HS-27A (cell line): ENCODE measurements at places on chromosomes 5 and 9.
A peak's percentile ranks its signal among the peaks of the same experiment; 100 is the strongest.

GRCh38 chr5:57036761-57037160 lies 84.8 kb upstream of the MIER3 start:
- no peak for DNase-seq

DNA sequence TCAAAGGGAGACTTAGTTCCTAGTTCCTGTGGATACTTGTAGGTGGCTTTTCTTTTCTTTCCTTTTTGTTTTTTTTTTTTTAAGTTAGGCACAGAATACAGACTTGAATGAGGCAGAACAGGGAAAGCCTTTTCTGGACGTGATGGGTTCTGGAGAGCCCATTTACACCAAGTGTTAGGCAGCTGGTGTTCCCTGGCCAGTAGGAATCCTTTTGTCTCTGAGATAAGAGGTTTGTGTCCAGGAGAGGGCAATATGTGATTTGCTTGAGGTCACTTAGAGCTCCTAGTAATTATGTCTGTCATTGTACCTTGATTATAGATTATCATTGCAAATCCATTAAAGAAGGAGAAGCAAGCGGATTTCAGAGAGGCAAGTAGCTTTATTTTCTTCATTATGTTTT lies 9.1 kb downstream of the MEGF10 start:
- no peak for DNase-seq

GRCh38 chr5:133240425-133241091 lies 188.7 kb downstream of the HSPA4 start:
- DNase-seq: peak; percentile 62

DNA sequence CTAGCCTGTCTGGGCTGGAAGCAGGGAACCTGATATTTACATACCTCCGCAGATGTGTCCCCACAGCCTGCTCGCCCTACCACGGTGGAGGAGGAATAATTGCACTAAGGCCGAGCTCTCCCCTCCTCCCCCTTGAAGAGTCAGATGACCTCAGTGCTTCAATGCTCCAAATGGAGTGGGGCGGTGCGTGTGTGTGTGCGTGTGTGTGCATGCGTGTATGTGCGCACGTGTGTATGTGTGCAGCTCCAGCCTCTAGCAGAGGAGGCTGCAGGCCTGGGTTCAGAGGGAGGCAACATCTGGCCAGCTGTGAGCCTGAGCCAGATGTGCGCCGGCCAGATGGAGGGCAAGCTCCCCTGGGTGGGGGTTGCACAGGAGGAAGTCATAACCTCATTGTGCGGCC lies 90.5 kb downstream of the NRG2 start:
- no peak for DNase-seq

DNA sequence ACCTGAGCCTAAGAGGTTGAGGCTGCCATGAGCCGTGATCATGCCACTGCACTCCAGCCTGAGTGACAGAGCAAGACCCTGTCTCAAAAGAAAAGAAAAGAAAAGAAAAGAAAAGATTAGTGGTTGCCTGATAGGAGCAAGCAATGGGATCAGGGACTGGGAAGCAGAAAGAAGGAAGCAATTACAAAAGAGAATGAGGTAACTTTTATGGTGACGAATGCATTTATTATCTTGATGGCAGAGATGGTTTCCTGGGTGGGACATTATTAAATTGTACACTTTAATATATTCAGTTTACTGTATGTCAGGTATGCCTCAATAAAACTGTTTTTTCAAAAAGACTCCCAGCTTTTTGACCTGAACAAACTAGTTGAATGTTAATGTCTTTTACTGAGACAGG lies 7.5 kb upstream of the PFDN1 start:
- DNase-seq: no peak

- DNase-seq: no peak
Measured at GRCh38 chr5:155906046-155906445, 420.9 kb upstream of the SGCD start.

GRCh38 chr9:132040808-132041207 lies 38.9 kb downstream of the MED27 start:
- no peak for DNase-seq

DNA sequence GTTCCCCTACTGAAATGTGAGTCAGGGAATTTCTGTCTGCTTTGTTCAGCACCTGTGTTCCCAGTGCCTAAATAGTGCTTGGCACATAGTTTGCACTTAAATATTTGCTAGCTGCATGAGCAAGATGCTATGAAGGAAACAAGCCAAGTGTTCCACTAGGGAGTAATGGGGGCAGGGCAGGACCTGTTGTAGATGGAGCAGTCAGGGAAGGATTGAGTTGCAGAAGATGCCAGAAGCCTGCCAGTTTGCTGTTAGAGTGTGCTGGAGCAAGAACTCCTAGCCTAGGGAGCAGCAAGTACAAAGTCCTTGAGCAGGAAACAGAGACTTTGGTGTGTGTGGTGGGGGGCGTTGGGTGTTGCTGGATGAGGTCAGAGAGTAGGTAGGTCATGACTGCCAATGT lies 87.5 kb downstream of the DAB2IP start:
- DNase-seq: no peak

- DNase-seq: no peak
Measured at GRCh38 chr9:9790216-9790872, 822.5 kb downstream of the PTPRD start.

- no peak for DNase-seq
Measured at GRCh38 chr5:43268188-43268820, 44.9 kb downstream of the HMGCS1 start.

DNA sequence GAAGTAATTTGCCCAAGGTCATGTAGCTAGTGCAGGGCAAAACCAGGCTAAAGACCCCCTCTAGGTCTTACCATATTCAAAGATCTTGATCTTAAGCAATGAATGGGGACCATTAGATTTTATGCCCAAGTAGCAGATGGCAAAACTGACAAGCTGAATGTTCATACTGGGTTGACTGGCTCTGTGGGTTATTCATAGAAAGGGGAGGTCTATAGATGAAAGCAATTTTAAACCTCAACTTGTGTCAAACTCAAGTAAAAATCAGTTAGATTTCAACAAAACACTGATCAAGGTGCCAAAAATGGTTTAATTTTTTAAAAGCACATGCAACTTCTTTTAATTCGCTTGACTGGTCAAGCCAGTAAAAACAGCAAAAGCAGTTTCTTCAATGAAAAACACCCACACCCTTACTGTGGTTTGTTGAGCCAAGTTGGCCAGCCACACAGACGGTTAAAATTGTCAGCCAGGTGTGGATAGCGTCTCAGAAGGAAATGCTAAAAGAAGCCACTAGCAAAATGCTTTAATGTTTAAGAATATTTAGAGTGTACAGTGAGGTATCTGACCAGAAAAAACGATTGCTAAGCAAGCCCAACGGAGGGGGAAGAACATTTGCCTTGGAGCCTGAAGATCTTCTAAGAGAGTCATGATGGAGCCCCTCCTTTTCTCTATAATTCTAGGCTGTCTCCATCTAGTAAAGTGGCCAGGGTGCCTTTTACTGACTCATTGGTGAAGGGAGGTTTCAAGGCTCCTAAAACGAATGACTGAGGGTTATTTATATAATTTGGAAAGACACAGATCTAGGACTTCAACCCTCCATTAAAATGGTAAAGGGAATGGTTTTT lies 539.6 kb upstream of the CLINT1 start:
- DNase-seq: no peak

GRCh38 chr9:110977259-110977709 lies 61.0 kb downstream of the LPAR1 start:
- peak; percentile 36 for DNase-seq

DNA sequence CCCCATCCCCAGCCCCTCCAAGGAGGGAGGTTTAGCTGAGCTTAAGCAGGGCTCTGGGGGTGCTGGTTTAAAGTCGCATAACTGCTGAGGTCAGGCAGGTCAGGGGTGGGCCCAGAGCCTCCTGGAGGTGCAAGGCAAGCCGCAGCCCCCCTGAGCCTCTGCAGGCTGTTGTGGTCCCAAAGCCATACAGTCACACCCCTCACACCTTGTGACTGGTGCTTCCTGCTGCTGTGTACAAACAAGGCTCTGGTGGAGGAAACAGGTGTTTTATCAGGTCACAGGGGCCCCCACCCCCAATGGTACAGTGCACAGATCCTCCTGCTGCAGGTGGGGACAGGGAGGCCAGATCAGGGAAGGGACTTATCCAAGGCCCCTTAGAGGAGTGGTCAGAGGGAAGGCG lies 8.0 kb downstream of the TCF7 start:
- no peak for DNase-seq

- no peak for DNase-seq
Measured at GRCh38 chr5:138745268-138745667, 8.0 kb upstream of the CTNNA1 start.

DNA sequence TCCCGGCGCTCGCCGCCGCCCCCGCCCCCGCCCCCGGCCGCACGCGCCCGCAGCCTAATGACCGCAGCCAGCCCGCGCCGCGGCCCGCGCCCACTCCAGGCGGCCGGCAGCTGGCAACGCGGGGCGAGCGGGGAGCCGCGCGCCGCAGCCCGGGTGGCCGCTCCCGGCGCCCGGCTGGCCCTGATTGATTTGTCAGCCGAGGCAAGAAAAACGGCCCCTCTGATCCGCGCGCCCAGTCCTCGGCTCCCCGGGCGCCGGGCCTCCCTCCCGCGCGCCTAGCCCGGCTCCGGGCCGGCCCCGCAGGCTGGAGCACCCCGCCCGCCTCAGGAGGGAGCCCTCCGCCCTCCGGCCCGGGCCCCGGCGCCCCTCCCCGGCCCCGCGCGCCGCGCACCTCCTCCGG lies 11.9 kb upstream of the LHX2 start:
- no peak for DNase-seq

DNA sequence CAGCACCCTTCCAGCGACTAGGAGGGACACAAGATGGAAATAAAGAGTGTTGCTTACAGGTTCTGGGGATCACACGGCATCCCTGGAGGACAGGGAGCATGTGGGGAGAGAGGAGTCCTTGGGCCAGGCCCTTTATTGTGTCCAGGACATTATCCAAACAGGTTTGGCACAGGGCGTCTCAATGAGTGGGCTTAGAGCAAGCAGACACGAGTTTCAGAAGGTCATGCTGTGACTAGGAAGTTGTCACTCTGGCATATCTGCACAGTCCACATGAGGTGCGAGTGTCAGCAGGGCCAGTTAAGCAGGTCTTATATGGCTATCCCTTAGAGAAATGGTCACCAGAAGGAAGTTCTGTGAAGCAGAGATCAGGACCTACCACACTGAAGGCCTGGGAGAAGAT lies 174.5 kb upstream of the OTULINL start:
- DNase-seq: no peak

DNA sequence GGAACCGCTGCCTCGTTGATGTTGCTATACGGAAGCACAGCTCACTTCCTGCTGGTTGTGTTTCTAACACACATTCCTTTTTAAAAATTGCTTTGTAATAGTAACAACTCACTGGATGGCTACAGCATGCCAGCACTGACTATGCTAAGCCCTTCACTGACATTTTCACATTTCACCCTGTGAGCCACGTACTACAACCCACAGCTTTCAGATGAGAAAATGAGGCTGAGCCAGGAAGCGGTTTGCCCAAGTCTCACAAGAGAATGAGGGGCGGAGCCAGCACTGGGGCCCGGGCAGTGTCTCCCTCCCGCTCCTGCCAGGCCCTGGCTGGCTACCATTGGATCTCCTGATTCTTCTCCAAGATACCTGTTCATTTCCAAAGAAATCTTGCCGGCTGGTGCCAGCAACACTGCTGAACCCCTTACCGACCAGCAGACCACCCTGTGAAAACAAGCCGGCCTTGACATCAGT lies 38.3 kb downstream of the FAM78A start:
- no peak for DNase-seq

DNA sequence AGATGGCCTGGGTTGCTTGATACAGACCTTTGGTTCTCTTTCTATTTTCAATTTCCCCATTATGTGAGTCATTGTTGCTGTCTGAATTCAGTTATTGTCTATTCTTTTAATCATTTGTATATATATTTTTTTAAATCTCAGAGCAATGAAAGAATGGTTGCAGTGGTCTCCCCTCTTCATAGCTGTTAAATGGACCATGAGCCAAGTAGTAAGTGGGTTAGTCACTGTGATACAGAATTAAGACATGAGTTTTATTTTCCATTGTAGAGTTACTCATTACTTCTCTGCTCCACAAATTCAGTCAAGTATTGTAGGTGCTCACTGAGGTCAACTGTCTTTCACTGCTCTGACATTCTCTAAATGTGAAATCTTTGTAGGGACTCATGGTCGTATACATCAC lies 174.6 kb upstream of the GRAMD2B start:
- no peak for DNase-seq

DNA sequence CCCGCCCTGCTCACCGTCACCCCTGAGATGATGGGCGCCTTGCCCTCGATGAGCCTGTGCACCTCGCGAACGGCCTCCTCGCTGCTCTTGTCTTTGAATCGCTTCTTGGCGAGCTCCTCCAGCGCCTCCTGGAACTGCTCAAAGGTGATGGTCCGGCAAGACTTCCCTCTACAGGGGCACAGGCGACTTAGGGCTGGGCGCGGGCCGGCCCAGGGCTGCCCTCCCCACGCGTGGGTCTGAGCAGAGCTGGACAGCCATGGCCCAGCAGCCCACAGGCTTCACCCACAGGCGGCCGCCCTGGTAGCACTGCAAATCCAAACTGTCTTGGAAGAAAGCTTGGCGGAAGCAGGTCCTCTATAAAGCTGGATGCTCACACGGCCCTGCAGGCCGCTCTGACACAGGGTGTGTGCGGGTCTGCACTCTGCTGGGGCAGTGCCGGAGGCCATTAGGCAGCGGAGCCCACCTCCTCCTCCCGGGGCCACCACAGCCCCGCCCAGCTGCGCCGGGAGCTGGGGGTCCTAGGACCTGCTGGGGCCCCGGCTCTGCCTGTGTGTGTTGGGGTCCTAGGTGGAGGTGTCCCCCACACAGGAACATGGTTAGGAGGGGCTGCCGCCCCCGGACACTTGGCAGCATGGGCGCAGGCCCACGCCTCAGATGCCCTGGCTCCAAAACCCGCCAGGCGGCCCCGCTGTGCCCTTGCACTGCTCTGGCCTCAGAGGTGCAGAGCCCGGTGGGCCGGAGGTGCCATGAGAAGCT lies 27.0 kb downstream of the TPPP start:
- no peak for DNase-seq

DNA sequence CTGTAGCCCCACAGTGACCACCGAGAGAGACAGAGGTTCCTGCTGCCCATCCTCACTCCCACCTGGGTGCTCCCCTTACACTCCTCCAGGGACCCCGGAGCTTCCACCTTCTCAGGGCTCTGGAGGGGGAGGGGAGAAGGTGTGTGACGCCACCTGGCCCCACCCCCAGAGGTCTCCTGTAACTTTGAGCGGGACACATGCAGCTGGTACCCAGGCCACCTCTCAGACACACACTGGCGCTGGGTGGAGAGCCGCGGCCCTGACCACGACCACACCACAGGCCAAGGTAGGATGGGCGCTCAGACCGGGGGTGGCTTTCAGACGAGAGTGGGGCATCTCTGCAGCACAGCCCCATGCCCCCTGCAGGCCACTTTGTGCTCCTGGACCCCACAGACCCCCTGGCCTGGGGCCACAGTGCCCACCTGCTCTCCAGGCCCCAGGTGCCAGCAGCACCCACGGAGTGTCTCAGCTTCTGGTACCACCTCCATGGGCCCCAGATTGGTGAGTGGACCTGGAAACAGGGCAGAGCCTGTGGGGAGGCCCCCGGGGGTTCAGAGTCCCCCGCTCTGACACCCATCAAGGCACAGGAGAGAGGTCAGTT lies 4.5 kb downstream of the MAMDC4 start:
- DNase-seq: no peak

- DNase-seq: no peak
Measured at GRCh38 chr9:134239130-134239903, 75.0 kb upstream of the RNU6ATAC start.
